Left ventricle myocardium superior (tissue), 1 donor: ENCODE measurements at places on chromosomes 13 and 19. TPM values are rescaled to one million over a fixed set of nuclear protein-coding genes. Genes with fewer than 3 reads are reported as not detected.

GRCh38 chr13:50123515-50123861, 108.2 kb downstream of the KCNRG start:
- no peak for DNase-seq

GRCh38 chr13:31328549-31329235, 128.9 kb downstream of the B3GLCT start:
- no peak for DNase-seq

GRCh38 chr19:16338470-16339360, 14.1 kb downstream of the KLF2 start:
- DNase-seq: peak; percentile 55

DNA sequence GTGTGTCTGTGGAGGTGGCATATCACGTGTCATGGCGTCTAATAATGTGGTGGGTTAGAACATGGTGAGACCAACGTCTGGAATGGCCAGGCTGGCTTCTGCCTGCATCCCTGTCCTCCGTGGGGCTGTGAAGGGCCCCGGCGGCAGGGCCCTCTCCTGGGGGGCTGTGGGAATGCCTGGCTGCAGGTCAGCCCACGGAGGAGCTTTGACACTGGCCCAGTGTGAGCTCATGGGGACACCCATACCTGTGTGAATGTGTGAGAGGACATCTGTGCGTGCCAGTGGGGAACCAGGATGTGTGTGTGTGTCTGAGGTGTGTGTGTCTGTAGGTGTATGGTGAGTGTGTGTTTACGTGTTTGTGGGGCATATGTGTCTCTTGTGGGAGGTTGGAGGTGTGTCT, 300.1 kb downstream of the TEX29 start:
- no peak for DNase-seq

GRCh38 chr19:1924320-1924961, 16.5 kb upstream of the CSNK1G2 start:
- DNase-seq: no peak

GRCh38 chr13:112892426-112893206, 76.4 kb upstream of the MCF2L start:
- DNase-seq: no peak

ZNF563 gene
- 3.7 TPM for total RNA-seq

DNA sequence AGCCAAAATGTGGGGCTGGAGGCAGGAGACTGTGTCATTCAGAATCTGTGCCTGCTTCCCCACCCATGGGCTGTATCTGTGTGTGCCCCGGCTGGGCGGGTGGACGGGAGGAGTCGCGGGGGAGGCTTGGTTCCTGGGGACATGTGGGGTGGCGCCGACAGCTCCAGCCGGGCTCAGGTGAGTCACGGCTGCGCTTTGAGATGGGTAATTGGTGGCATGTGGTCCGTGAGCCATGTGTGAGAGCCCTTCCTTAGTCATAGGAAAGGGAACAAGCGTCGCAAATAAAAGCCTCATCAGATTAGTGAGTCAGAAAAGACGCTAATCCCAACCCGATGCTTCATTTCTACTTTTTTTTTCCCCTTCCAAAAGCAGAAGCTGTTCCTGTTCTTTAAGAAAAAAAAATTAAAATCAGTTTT, 118.6 kb upstream of the ZNF536 start:
- DNase-seq: no peak

ICAM4 gene
- total RNA-seq: 0.52 TPM

ZNF547 gene
- total RNA-seq: 3.2 TPM

ZNF20 gene
- total RNA-seq: 1.8 TPM

MAMSTR gene
- 3.0 TPM for total RNA-seq

GRCh38 chr13:108270442-108270841, 924 bp downstream of the TNFSF13B start:
- DNase-seq: no peak

DNA sequence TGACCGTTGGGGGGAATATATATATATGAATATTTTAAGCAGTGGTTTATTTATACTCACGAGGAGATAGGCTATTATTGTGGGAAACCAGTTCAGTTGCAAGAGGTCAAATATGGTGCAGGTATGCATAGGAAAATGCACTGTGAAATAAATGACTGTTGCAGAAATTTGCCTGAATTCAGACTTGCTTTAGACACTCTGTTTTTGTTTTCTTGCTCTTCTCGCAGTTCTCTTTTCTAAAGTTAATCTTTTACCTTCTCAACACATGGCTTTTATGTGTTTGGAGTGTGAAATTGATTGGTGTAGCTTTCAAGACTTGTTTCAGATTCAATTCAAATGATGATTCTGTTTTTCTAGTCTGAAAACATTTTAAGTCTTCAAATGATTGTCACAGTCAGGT, 109.7 kb downstream of the LRCH1 start:
- DNase-seq: no peak

SELENOV gene
- total RNA-seq: not detected

FAM124A gene
- total RNA-seq: 14.9 TPM

GRCh38 chr13:31009166-31009565, 76.7 kb downstream of the TEX26 start:
- no peak for DNase-seq

GRCh38 chr13:36706755-36707154, 32.9 kb downstream of the SERTM1 start:
- no peak for DNase-seq
